ENCODE measurements at places on chromosomes 12 and 14.

GRCh38 chr14:78443834-78444233 is 273.7 kb downstream of the NRXN3 start:
- DNase-seq = no peak

- DNase-seq = no peak
Measured at GRCh38 chr12:69630191-69630590, 19.5 kb upstream of the LRRC10 start.

DNA sequence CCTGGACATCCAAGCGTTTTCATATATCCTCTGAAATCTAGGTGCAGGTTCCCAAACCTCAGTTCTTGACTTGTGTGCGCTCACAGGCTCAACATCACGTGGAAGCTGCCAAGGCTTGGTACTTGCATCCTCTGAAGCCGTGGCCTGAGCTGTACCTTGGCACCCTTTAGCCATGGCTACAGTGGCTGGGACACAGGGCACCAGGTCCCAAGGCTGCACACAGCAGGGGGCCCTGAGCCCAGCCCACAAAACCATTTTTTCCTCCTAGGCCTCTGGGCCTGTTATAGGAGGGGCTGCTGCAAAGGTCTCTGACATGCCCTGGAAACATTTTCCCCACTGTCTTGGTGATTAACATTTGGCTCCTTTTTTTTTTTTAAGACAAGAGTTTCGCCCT is 11.6 kb upstream of the FAM177A1 start:
- DNase-seq = no peak

GRCh38 chr14:76705214-76705613 is 56.1 kb upstream of the VASH1 start:
- DNase-seq = no peak

GRCh38 chr14:54697001-54697400 is 130.1 kb downstream of the SAMD4A start:
- no peak for DNase-seq

- DNase-seq = no peak
Measured at GRCh38 chr12:57887631-57888408, 41.3 kb upstream of the CTDSP2 start.
